ENCODE measurements at places on chromosomes 3 and 15.

DNA sequence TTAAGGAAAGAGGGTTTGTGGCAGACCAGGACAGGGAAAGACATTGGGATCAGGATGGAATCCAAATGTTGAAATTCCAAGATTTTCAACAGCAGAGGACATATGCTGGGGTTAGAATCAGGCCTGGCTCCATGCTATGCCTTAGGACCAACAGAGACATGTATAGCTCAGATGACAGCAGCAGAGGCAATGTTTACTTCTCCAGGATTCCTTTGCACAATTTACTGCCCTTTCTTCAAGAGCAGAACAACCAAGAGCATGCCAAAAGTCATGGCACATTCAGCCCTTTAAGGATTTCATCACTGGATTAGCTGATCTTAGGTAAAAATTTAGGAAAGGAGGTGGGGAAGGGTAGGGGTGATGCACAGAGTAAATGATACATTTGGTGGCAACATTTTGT lies 69.6 kb upstream of the GSK3B start:
- no peak for DNase-seq

- no peak for DNase-seq
Measured at GRCh38 chr15:63379492-63380150, 2.0 kb downstream of the CA12 start.

GRCh38 chr15:66785637-66786036 lies 83.6 kb downstream of the SMAD6 start:
- DNase-seq: no peak

- no peak for DNase-seq
Measured at GRCh38 chr3:132695422-132695821, 26.8 kb downstream of the NPHP3 start.

DNA sequence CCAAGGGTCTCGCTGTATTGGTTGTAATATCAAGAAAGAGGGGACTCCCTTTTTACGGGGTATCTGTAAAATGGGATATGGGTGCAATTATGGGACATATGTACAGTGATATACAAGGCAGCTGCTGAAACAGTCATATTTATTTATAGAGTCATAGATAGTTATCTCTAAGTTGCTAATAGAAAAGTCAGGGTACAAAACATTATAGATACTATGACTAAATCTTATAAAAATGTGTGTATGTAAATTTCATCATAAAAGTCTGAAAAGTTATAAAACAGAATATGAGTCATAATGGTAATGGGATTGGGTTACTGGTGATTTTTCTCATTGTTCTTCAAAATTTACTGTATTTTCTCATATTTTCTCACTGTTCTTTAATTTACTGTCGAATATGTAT lies 344.9 kb upstream of the SLCO3A1 start:
- no peak for DNase-seq

DNA sequence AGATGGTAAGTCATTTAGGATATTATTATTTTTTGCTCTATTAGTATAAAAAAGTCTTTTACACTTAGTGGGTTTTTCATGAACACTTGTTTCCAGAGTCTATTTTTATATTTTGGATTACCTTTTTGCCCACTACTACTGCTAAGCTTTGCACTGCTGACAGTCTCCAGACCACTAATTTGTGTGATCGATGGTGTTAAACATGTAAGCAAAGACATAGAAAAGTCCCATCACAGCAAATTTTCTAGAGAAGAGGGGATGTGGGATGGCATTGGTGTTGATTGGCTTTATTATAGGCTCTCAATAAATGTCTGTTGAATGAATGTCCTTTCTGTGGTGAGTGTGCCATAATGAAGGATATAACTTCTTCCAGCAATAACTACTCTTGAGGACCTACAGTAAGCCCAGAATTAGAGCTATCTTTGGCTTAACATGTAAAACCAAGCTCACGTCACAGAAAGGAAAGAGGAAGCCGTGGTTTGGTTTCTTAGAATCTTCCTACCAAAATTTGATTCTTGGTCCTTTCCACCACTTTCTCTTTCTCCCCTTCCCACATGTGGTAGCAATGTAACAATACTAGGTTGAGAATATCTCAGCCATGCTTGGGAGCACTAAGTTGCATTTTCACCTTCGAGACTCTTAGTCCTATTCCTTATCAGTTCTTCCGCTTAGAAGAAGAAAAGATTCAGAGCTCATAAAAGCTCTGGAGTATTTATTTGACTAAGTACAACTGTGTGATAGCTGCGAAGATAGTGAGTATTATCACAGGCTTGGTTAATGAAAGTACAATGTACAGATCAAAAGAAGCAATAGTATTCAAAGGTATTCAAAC lies 90.6 kb upstream of the UMPS start:
- no peak for DNase-seq

DNA sequence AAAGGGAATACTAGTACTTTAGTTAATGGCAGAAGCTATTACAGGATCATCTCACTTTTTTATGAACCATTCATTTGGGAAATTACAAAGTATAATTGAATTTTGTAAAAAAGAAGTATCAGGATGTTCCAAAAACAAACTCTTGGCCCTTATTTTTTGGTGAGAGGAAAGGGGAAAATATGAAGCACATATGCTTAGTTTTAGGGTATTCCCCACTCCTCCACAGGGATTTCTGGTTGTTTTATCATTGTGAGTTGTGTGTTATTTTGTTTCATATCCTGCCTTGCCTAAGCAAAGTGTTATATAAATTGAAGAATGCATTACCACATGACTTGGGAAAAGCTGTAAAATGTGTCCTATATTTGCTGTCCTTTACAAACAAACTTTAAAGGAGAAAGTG lies 227.0 kb downstream of the FMN1 start:
- DNase-seq: no peak

GRCh38 chr3:42226470-42227425 lies 39.2 kb downstream of the CCK start:
- DNase-seq: no peak

GRCh38 chr3:175426805-175427204 lies 567.7 kb downstream of the NAALADL2 start:
- DNase-seq: no peak

DNA sequence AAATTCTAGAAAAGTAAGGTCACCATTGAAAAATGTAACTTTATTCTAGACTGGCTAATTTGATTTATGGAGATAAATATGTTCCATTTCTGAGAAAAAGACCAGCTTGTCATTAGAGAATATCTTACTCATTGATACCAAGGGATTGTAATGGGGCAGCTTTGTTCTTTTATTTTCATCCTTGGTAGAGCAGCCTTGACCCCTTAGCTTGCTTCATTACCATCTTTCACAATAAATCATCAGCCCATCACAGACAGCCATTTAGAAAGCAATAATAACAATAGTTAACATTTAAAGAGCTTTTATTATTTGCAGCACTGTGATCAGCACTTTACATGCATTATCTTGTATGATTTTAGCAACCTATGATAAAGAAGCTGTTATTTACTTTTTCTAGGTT lies 253.6 kb downstream of the C3orf38 start:
- DNase-seq: no peak

- DNase-seq: no peak
Measured at GRCh38 chr3:114451051-114451451, 157.2 kb downstream of the TIGIT start.

DNA sequence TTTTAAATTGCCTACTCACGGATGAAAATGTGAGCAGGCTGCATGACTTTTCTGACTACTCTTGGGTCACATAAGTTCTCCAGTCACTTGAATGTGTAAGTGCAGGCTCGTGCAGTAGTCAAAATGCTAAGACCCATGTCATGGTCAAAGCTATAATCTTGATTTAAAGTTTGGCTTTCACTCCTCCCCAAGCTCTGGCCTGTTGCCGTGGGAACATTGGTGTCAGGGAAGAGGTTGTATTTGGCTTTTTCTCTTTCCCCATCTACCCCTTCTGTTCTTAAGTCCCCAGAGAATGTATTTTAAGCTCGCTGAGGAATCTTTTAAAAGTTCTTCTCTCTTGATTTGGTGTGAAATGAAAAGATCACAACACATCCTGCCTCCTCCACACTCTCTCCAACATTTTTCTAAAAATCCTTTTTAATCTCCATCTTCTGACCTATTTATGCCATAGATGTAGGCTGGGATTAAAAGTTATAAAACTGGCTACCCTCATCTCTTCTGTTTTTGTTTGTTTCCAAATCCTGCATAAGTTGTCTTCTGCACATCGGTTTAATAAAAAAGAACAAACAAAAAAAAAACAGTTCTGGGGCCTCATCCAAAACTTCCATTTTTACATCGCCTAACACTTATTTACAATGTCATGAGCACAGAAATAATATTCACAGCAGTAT lies 61.4 kb upstream of the ADAMTSL3 start:
- no peak for DNase-seq

- DNase-seq: peak; percentile 76
Measured at GRCh38 chr15:73127302-73127936, 75.2 kb downstream of the NEO1 start.

GRCh38 chr15:43100971-43101370 lies 4.9 kb downstream of the UBR1 start:
- DNase-seq: no peak

- no peak for DNase-seq
Measured at GRCh38 chr3:47855461-47856383, 52.8 kb downstream of the DHX30 start.

DNA sequence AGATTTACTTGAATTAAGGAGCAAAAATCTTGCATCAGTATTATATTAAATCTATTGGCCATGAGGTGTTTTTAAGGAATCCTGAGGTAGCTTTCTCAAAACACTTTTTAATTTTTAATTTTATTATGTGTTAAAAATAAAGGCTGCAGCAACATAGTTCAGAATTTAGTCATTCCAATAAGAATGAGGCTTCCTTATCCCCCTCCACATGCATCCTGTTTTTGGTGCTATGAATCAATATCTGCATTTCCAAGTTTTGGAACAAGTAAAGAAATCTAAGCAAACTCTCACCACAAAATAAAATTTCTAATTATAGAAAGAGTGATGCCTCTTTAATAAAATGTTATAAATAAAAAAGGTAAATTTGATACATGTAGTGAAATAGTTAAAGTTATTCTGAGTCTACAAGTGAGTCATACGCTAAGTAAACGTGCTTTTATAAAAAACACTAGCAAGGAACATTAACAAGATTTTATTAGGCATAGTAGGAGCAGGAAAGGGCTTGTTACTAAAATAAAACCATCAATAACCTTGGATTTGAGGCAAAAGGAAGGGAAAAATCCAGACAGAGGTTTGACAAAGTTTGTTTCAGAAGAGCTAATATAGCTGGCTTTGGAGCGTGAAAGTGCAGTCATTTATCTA lies 1218.0 kb downstream of the NSUN3 start:
- no peak for DNase-seq

GRCh38 chr15:54250326-54250725 lies 272.1 kb downstream of the UNC13C start:
- no peak for DNase-seq

GRCh38 chr3:59289831-59290230 lies 240.0 kb upstream of the CFAP20DC start:
- DNase-seq: no peak

DNA sequence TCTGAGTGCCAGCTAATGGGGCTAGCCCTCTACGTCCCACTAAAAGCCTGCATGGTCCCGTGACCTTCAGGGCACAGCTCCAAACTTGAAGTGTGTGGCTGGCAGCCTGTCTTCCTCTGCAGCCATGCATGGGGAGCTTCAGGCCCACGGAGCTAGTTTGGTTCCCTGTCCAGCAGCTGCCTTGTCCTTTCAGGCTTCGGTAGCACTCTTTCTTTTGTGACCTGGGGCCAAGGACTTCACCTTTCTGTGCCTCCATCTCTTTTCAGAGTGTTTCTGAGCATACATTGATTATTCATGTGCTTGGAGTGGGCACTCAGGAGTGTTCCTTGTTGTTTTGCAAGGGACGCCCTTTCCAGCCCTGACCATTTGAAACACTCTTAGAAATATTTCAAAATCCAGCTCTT lies 155.2 kb downstream of the DNAJB8 start:
- DNase-seq: peak; percentile 24

GRCh38 chr3:195039180-195039843 lies 231.6 kb downstream of the XXYLT1 start:
- peak; percentile 46 for DNase-seq

GRCh38 chr3:71672807-71673206 lies 52.4 kb downstream of the EIF4E3 start:
- no peak for DNase-seq

GRCh38 chr3:121969631-121970030 lies 52.4 kb downstream of the ILDR1 start:
- no peak for DNase-seq

DNA sequence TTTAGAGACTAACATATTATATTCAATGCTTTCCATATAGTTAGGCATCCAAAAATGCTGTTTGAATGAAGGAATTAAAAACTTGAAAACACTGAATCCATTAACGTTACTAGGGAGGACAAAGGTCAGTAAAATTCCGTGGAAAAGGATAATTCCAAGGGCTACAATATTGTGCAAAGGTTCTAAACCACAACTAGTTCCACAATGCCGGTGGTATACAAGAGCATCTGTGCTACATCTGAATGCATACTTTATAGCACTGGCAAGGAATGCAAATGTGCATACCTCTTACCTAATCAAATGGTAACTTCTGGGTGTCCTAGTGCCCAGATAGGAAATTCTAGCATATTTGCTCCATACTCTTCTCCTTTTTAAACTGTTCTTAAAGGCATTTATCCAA lies 2.2 kb downstream of the ICE2 start:
- DNase-seq: no peak

DNA sequence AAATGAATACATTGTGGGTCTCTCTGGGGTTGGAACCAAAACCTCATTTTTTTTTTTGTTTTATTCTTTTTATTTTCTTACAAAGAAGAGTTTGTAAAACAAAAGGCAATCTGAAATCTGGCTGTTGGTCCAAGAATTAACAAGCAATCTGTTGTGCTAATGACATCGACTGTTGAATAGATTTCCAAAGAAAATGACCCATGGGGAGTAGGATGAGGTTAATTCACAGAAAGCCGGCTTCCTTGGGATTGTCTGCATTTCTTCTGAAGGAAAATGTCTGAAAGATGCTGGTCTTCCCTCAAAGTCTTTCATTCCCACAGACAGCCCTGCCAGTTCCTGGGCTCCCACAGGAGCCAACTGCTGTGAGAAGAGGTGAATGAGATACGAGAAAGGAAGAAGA lies 92.9 kb downstream of the LRRC3B start:
- DNase-seq: no peak

DNA sequence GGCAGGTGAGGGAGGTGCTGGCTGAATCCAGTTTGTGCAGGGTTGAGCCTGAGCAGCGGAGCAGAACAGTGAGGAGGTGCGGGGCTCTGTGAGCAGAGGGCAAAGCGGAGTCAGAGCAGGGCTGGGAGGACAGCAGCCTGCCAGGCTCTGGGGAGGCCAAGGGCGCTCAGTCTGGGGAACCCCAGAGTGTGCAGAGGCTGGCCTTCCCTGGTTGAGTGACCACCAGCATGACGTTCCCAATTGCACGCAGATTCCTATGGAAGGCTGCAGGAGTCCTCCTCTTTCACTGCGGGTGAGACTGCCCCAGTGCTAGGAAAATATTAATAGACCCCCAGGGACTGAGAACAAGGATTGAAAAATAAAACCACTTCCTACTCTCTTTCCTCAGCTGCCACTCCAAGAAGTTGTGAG lies 13.2 kb downstream of the MRAS start:
- no peak for DNase-seq

- DNase-seq: no peak
Measured at GRCh38 chr3:37056826-37057225, 63.5 kb downstream of the MLH1 start.

All from endodermal cell (in vitro differentiated cells).